ENCODE measurements at places on chromosomes 2 and 18. TPM values are rescaled to one million over a fixed set of nuclear protein-coding genes. Genes with fewer than 3 reads are reported as not detected.

Gene FSHR
- not detected for total RNA-seq

Gene TUBA3D
- total RNA-seq = 5.1 TPM

Gene PPIG
- total RNA-seq = 54.8 TPM

Gene IL1A
- total RNA-seq = 0.20 TPM

Gene CNDP1
- total RNA-seq = not detected

Gene GCG
- total RNA-seq = not detected

Gene SNTG2
- not detected for total RNA-seq

Gene HAAO
- total RNA-seq = not detected

Gene OR6B2
- total RNA-seq = not detected

Gene ANKRD30BL
- total RNA-seq = not detected

Gene SRBD1
- 8.3 TPM for total RNA-seq

Gene COL3A1
- 0.20 TPM for total RNA-seq

Gene RAPGEF4
- 0.24 TPM for total RNA-seq

Gene VWC2L
- total RNA-seq = not detected

Gene ABCG5
- not detected for total RNA-seq

Gene TUBB8B
- total RNA-seq = not detected

Gene TMEM37
- 1.5 TPM for total RNA-seq

Gene THUMPD2
- 14.5 TPM for total RNA-seq

Gene PDE1A
- 0.31 TPM for total RNA-seq

Gene TEKT4
- not detected for total RNA-seq

Gene RNF125
- total RNA-seq = 0.23 TPM

Gene NETO1
- not detected for total RNA-seq

Gene CEBPZOS
- total RNA-seq = 39.8 TPM

Gene RAB17
- total RNA-seq = 0.29 TPM

Gene TPO
- 0.14 TPM for total RNA-seq

Gene PLB1
- 2.6 TPM for total RNA-seq

Gene GBX2
- 2.9 TPM for total RNA-seq

Gene CCDC138
- 7.0 TPM for total RNA-seq
